ENCODE measurements at places on chromosomes 16 and 17.
A peak's percentile ranks its signal among the peaks of the same experiment; 100 is the strongest.

GRCh38 chr17:7889166-7889955 lies 772 bp downstream of the CHD3 start:
- DNase-seq: peak; percentile 97

GRCh38 chr16:630815-631405 lies at the start of gene WFIKKN1:
Gene WFIKKN1, plus strand, starts transcription at chr16:630985. Its CDS starts 269 bp downstream, at chr16:631254.
- DNase-seq: peak; percentile 68

DNA sequence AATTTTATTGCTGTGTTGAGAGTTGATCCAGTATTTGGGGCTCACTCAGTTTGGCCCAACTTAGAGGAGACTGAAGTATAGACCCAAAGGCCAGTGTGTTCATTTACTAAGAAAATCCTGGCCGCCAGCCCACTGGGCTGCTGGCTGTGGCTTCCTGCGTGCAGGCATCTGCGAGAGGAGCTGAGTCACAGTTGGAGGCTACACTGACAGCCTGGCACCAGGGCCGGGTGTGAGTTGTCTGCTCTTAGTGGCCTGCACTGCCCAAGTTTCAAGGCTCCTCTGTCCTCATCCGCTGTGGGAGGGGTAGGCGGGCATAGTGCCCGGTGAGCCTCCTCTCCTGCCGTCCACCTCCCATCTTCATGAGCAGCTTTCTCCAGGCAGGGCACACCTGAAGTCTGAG lies 54.2 kb downstream of the PLD6 start:
- DNase-seq: peak; percentile 78

DNA sequence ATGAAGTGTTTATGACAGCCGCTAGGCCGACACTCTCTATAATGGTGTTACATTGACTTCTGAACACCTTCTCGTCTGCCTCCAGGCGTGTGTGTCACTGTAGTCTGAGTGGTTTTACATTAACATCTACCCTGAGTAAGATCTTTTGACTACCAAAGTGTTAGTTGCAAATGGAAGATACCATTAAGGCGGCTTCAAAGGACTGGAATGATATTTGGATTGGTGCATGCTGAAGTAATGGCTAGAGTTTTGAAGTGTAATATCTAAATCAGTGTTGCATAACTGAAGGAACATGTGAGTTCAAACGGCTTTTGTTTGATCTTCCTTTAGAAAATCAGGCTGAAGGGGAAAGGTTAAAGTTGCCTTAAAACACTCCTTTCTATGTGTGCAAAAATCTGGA lies 52.2 kb downstream of the BCAS3 start:
- DNase-seq: no peak

- DNase-seq: peak; percentile 57
Measured at GRCh38 chr17:72407336-72407909, 286.6 kb downstream of the SOX9 start.

DNA sequence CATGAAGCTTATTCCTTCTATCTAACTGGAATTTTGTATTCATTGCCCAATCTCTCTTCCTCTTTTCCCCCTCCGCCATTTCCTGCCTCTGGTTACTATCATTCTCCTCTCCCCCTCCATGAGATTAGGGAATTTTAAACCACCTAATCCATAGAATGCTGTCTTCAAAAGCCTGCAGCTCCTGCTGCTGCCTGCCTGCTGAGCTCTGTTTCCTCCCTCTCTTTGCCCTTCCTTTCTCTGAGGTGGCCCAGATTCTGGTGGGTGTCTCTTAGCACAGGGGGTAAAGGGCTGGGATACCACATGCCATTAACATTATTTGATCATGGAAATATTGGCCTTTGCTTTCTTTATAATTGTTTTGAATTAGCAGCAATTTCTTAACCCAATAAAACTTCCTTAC lies 241.6 kb downstream of the CNTNAP4 start:
- DNase-seq: no peak

GRCh38 chr16:974611-975261 lies 4.0 kb upstream of the LMF1 start:
- DNase-seq: no peak

- DNase-seq: no peak
Measured at GRCh38 chr17:15240644-15241043, 24.5 kb downstream of the PMP22 start.

- DNase-seq: no peak
Measured at GRCh38 chr17:55341432-55341831, 76.7 kb downstream of the HLF start.

DNA sequence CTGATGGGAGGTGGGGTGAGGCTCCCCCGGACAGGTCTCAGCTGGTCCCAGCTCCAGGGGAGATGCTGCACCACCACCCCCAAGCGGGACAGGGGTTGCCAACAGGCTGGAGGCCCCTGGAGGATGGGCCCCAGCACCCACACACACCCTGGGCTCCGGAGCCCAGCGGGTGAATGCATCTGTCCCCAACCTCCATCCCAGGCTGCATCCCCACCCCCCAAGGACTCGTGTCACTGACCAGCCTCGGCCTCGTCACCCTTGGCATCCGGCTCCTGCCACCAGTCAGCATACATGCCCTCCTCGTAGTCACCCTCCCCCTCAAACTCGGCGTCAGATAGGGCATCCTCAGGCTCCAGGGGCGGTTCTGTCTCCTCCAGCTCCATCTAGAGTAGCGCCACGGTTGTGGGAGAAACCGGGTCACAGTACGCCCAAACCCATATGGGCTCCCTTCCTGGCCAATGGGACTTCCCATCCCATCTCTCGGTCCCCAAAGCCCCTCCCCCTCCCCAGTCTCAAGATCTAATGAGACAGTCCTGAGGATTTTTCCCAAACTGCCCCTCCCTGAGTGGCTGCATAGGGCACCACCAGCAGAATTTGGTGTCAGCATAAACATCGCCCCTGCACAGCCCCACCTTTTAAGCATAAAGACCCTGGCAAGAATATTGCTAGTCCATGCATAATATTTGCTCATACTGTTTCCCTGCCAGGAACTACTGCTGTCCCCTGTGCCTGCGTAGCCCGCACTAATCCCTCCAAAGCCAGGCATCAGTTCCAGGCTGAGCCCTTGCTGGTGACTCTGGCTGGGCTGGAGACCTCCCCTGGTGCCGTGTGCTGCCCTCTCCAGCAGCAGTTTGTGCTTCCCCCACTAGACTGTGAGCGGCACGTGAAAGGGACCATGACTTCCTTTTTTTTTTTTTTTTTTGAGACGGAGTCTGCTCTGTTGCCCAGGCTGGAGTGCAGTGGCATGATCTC lies 8.4 kb downstream of the P3H4 start:
- DNase-seq: no peak

DNA sequence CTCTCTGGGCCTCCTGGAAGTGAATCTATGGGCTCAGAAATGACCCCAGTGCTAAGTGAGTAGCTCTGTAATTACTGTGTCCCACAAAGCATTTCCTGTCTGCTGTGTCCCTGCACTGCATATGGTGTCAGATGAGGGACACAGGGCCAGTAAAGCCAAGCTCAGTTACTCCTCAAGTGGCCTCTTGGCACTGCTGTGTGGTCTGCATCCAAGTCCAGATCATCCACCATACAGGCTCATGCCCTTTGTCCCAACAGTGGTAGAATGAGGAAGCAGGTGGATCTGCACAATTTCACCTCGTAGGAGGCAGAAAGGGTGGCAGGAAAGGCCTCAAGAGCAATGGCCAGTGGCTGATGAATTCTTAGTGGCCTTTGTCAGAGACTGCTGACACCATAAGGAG lies 146.8 kb downstream of the SOX9 start:
- no peak for DNase-seq

DNA sequence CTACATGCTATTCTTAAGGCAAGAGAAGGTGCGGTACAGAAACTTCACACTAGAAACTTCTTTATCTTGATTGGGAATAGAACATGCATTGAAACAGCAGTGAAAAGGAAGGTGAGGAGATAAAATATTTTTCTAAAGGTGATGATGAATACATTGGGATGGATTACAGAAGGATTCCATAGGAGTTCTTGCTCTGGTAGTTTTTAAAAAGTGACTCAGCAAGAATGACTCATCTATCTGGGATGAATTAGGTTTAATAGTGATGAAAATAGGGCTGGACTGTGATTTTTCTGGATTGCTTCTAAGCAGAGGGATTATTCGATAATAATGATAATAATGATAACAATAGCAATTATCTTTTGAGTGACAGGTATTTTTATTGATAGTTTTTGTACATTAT lies 65.6 kb upstream of the HS3ST4 start:
- no peak for DNase-seq

GRCh38 chr17:63405741-63406261 lies 40.3 kb downstream of the CYB561 start:
- DNase-seq: no peak

- DNase-seq: no peak
Measured at GRCh38 chr16:30030841-30031413, at the start of gene TLCD3B. Gene TLCD3B, minus strand, starts transcription at chr16:30031271. Its CDS starts 744 bp downstream, at chr16:30030527.

GRCh38 chr16:21301168-21301894 lies 23.2 kb upstream of the CRYM start:
- DNase-seq: peak; percentile 64

Measured in ovary (tissue), 10 donors.